ENCODE measurements at places on chromosomes 7 and 10.

- DNase-seq: no peak
These were observed 57.7 kb upstream of the IGFBP3 start for GRCh38 chr7:45978731-45979211.

- no peak for DNase-seq
These were observed 215.0 kb upstream of the DKK1 start for GRCh38 chr10:52099026-52099600.

DNA sequence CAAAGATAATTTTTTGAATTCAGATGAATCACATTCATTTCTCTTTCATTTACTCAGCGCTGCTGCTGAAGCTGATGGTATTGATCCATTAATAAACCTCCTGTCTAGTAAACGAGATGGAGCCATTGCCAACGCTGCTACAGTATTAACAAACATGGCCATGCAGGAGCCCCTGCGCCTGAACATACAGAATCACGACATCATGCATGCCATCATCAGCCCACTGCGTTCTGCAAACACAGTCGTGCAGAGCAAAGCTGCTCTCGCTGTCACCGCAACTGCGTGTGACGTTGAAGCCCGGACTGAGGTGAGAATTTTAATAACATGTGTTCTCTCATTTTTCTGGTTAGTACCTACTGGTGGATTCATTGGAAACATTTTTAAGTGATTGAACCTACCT is 70.2 kb downstream of the ARMC3 start:
- DNase-seq: no peak

GRCh38 chr7:48285373-48285772 is 114.1 kb downstream of the ABCA13 start:
- no peak for DNase-seq

- no peak for DNase-seq
These were observed 223.7 kb upstream of the ZMIZ1 start for GRCh38 chr10:78844960-78845607.

GRCh38 chr10:6530211-6530840 is 49.8 kb downstream of the PRKCQ start:
- DNase-seq: no peak

DNA sequence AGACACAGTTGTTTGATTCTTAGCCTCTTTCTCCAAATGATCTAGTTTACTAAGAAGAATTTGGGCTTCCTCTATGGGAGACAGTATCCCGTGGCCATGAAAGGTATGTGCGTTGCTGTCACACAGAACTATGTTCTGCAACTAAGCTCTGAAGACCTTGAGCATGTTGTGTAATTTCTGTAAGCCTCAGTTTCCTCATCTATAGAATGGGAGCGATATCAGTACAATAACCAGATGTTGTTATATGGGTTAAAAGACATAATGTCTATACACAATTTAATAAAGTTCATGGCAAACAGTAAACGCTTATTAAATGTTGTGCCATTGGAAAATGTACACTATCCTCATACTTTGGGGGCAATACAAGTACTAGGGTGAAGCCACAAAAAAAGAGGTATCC is 185.5 kb upstream of the ASAH2 start:
- no peak for DNase-seq

- no peak for DNase-seq
These were observed 51.1 kb downstream of the CAMK1D start for GRCh38 chr10:12400266-12400931.

DNA sequence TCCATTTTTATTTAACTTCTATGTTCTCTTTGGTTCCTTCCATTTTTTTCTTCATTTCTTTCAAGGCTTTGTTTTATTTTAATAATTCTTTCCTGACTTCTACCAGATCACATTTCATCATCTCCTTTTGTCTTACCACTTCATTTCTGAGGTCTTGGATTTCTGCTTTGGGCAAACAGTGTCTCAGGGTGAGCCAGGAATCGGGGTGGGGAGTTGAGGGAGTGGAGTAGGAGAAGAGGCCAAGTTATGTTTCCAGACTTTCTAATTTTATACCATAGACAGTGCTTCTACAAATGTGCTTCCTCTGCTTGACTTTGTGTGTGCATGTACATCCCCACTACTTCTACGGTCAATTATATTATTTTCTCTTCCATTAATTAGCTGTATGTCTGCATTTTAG is 112.1 kb downstream of the PRKG1 start:
- DNase-seq: no peak

DNA sequence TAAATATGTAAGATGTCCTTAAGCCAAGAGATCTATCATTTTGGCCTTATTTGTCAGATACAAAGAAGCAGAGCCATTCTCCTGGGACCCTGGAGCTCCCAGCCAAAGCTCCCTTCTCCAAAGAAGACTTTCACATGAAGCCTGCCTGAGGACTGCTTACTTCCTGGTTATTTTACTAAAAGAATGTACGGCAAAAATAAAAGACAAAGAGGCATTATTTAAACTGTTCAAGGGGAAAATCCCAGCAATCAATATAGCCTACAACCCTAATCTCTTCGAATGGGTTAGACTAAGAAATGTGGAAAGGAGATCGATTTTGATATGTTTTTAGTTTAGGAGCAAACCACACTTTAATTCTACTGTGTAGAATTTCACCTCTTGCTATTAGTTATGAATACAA is 237.9 kb upstream of the CTBP2 start:
- DNase-seq: no peak

GRCh38 chr7:28297801-28298459 is 114.4 kb upstream of the CREB5 start:
- DNase-seq: no peak

GRCh38 chr10:31090894-31091607 is 59.4 kb upstream of the ZNF438 start:
- DNase-seq: no peak

DNA sequence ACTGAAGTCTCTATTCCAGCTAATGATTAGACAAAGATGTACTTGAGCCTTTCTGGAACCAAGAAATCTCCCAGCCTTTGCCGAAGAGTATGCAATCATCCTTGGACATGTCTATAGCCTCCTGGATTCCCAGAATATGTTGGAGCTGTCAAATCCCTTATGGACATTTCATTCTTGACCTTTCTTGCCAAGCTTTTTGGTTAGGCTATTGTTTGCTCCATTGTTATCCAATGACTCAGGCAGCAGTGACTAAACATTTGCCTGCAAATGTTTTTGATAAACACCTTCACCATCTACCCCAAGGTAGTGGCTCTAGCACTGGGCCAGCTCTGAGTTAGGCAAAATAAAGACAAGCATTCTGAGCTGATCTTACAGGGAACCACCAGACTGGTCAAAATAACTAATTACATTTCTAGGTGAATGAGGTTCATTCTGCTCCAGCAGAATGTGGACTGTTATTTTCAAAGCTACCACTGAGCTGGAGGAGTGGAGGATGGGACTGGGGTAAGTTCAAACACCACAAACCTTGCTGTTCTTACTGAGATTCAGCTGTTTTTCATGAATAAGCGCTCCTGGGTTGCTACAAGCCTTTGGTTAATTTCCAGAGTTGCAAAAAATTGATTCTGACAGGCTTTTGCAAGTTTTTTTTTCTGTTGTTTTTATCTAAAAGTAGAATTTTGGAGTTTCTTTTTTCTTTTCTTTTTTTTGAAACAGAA is 81.0 kb downstream of the TMEM270 start:
- no peak for DNase-seq

GRCh38 chr7:132402751-132403245 is 173.5 kb downstream of the PLXNA4 start:
- DNase-seq: no peak

DNA sequence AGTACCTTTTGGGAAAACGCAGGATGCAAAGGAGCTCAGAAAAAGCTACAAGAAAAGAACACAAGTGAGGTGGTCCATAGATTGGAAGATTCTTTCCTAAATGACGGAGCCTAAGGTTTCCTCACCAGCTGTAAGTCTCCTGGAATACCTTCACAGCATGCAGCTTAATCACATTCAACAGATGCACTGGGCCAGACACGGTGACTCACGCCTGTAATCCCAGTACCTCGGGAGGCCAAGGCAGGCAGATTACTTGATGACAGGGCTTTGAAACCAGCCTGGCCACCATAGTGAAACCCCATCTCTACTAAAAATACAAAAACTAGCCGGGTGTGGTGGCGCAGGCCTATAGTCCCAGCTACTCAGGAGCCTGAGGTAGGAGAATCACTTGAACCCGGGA is 228.7 kb downstream of the FRMD4A start:
- no peak for DNase-seq

GRCh38 chr7:39086638-39087360 is 109.1 kb downstream of the POU6F2 start:
- DNase-seq: no peak

- DNase-seq: no peak
These were observed 195.8 kb upstream of the SEMA3C start for GRCh38 chr7:81114633-81115032.

DNA sequence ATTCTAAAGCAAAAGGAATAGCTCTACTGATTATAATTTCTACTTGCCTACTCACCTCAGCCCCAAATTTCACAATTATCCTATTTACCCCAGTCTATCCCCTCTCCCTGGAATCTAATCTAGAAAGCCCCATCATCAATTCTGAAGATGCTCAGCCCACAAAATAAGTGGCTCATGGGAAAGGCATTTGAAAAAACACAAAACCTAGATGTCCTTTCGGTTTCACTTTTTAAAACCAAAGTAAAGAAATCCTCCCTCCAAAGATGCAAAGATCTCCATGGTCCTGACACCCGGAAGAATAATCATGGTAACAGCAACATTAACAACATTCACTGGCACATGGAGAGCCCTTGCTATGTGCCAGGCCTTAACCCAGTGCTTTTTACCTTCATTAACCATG is 224.8 kb downstream of the FGFR2 start:
- no peak for DNase-seq

GRCh38 chr10:77970869-77971803 is 44.6 kb upstream of the DLG5 start:
- DNase-seq: peak; percentile 56

DNA sequence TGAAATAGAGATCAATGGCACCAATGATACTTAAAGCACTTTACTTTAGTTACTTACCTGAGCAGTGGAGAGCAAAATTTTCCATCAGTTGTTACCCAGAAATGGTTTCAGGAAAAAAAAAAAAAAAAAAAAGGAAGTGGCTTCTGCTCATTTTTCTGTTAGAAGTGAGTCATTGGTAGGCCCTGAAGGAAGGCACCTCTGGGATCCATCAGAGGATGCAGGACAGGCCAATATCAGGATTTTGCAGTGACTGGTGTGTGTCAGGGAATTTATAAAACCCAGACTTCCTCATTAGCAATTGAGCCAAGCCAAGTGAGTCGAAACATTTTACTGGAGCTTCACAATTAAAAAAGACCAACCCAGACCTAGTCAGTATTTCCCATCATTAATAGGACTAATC is 2.3 kb upstream of the SMIM30 start:
- no peak for DNase-seq

- no peak for DNase-seq
These were observed 6.9 kb upstream of the CREB3L2 start for GRCh38 chr7:138008588-138009349.

DNA sequence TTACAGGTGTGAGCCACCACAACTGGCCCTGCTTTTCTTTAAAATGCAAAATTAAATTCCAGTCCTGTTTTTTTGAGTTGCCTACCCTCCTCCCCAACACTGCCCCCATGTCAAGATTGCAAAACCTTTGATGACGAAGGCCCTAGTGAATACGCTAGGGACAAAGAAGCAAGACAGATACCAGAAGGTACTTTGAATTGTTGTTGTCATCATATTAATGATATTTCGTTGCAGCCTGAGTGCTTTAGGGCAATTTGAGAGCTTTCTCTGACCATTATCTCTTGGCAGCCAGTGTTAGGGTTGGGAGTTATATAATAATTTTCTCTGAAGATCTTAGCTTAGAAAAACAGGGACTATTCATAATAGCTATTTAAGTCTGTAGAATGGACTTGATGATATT is 7.1 kb downstream of the CCSER2 start:
- no peak for DNase-seq

GRCh38 chr10:76436981-76437380 is 1005.6 kb downstream of the LRMDA start:
- no peak for DNase-seq

GRCh38 chr10:133198206-133198605 is 31.8 kb upstream of the UTF1 start:
- no peak for DNase-seq

DNA sequence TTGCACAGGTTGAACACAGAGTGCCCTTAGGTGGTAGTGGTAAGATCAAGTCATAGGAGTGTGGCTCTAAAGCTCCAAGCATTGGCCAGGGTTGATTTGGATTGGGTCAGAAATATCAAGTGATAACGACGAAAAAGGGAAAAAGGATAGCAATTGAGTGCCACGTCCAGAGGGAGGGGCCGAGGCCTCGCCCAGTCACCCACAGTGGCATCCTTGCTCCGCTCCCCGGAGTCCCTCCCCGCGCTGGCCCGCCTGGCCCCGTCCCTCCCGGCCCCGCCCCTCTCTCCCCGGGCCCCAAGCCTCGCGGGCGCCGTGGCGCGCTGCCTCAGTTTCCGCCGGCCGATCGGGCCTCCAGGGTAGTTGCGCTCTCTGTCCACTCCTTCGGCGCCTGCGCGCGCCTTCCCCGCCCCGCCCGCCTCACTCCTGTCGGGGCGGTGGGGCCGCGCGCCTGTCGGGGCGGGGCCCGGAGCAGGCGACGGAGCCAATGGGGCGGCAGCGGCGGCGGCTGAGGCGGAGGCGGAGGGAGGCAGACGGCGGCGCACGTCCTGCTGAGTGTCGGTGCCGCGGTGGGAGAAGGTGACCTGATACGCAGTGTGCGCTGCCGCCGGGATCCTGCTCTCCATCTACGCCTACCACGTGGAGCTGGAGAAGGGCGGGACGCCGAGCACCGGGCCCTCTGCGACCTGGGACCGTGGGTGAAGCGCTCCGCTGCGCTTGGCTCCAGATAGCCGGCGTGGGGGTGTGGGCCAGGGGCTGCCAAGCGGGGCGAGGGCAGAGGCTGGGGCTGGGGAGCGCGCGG is 209.1 kb upstream of the ZNF722 start:
- DNase-seq: no peak

DNA sequence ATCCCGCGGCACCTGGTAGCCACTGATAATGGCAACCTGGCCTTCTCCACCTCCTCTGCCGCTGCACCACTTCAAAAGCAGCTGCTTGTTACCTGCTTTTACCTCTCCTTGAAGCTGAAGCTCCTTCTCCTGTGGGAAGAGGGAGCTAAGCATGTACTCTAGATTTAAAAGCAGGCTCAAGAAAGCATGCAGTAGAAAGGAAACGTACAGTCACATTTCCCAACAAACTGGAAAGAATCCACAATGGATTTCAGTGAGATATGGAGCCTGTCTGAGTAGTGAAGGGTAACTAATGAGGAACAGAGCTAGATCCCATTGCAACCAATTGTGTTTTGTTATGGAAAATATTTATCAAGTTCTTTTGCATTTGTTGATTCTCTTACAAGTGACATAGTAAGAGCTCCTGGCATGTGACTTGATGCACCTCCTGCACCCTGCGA is 457.4 kb upstream of the GALNT17 start:
- no peak for DNase-seq

- no peak for DNase-seq
These were observed 214.4 kb downstream of the FAM107B start for GRCh38 chr10:14560274-14560673.
